Activated naive CD4-positive, alpha-beta T cell treated with anti-CD3 and anti-CD28 coated beads, Interleukin-2, amount 10 ng/mL, durations not matched to agents 7 days and 5 days (primary cell): ENCODE measurements at places on chromosomes 4 and X.

DNA sequence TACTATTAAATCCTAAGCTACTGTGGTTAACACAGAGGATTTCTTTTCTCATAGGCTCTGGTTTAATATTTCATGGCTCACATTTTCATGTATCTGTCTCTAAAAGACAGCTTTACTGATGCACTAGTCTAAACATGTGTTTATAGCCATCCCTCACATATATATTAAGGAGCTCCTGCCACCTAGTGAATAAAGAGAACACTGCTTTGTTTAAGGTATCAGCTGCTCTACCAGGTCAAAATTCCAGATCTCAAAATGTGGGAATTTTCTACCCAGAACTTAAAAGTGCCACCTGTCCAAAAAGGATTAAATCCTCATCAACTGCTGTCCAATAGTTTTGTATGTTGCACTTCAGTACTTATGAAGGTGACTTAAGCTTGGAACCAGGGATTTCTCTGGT lies 188.5 kb upstream of the TEX13C start:
- no peak for DNase-seq
- no peak overlapping the region for H3K4me3 ChIP-seq
- no peaks in the 10 kb centered on the region for H3K36me3 ChIP-seq
- no peaks in the 10 kb centered on the region for H3K4me1 ChIP-seq
- no peak overlapping the region for H3K27ac ChIP-seq
- H3K27me3 ChIP-seq = no peaks in the 10 kb centered on the region

GRCh38 chr4:178953447-178954120 lies 1511.3 kb upstream of the AGA start:
- no peak for DNase-seq
- no peaks in the 10 kb centered on the region for H3K36me3 ChIP-seq

- H3K27me3 ChIP-seq = no peaks in the 10 kb centered on the region
- DNase-seq = no peak
- no peaks in the 10 kb centered on the region for H3K4me1 ChIP-seq
- no peaks in the 10 kb centered on the region for H3K36me3 ChIP-seq
Observed at GRCh38 chrX:128436397-128437103, 384.3 kb upstream of the ACTRT1 start.

DNA sequence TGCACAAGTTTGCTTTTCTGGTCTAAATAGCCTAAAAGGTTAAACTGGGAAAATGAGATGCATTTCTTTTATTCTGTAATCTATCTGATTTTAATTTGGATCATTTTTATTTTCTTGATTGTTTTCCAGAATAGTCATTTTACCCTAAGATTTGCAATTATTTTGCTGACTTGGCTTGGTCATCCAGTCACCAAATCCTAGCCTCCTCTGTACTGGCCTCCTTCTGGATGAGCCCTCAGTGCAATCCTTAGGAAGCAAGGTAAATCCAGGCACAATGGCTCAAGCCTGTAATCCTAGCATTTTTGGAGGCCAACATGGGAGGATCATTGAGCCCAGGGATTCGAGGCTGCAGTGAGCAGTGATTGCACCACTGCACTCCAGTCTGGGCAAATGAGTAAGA lies 9.2 kb downstream of the EREG start:
- H3K4me1 ChIP-seq = no peaks in the 10 kb centered on the region
- H3K27me3 ChIP-seq = peaks cover 4% of the 10 kb centered on the region
- H3K27ac ChIP-seq = no peak overlapping the region
- no peak overlapping the region for H3K4me3 ChIP-seq
- no peaks in the 10 kb centered on the region for H3K36me3 ChIP-seq
- DNase-seq = no peak

DNA sequence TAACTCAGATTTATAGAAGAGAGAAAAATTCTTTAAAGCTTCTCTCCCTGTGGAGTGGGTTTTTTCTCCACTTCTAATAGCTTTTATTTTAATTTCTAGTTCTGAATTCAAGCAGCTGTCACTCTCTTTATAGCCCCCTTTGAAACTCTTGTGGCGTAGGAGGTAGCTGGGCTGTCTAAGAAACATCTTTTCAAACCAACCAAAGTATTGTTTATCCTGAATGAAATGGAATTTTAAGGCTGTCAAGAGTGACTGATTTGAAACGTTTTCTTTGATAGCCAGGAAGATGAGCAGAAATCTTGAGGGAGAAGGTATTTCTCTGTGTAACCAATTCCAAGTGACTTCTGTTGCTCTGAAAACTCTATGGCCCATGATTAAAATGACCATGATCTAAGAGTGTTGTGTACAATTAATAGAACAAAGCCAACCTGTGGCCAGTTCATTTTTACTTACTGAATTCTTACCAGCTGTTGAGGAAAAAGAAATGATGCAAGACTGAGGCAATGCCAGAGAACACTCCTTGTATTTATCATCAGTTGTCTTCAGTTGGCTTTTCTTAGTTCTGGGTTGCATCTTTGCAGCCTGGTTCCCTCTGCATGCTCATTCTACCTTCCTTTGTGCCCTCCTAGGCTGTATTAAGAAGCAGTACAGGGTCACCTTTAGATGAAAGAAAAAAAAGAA lies 298.4 kb downstream of the ARHGAP10 start:
- H3K27me3 ChIP-seq = no peaks in the 10 kb centered on the region
- no peak for DNase-seq
- no peak overlapping the region for H3K4me3 ChIP-seq

- no peaks in the 10 kb centered on the region for H3K4me1 ChIP-seq
- H3K36me3 ChIP-seq = no peaks in the 10 kb centered on the region
- DNase-seq = no peak
- H3K4me3 ChIP-seq = no peak overlapping the region
- no peak overlapping the region for H3K27ac ChIP-seq
Observed at GRCh38 chr4:5371415-5372190, 320.3 kb downstream of the STK32B start.

GRCh38 chrX:18630934-18631333 lies 41.0 kb downstream of the RS1 start:
- DNase-seq = no peak
- H3K36me3 ChIP-seq = no peaks in the 10 kb centered on the region
- no peak overlapping the region for H3K4me3 ChIP-seq
- no peaks in the 10 kb centered on the region for H3K4me1 ChIP-seq
- H3K27ac ChIP-seq = no peak overlapping the region
- no peaks in the 10 kb centered on the region for H3K27me3 ChIP-seq

- no peaks in the 10 kb centered on the region for H3K27me3 ChIP-seq
- no peak overlapping the region for H3K4me3 ChIP-seq
- no peak overlapping the region for H3K27ac ChIP-seq
- no peaks in the 10 kb centered on the region for H3K36me3 ChIP-seq
- no peaks in the 10 kb centered on the region for H3K4me1 ChIP-seq
- peak; percentile 10 for DNase-seq
Observed at GRCh38 chr4:8908206-8908893, 36.7 kb upstream of the HMX1 start.

DNA sequence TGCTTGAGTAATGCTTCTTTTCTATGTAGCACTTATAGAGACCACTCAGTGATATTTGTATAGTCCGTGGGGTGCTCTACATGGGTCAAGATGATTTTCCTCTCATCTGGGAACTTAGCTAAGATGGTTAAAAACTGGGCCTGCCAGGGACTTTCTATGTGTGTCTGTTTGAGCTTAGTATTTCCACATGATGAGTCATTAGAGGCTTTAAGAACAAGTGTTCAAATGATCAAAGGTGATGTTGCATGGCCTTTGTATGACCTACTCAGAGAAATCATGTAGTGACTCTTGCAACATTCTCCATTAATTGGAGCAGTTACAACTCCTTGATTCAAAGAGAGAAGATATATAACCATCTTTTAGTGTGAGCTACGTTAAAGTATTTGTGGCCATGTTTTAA lies 1480.5 kb upstream of the IGFBP7 start:
- no peaks in the 10 kb centered on the region for H3K27me3 ChIP-seq
- H3K4me1 ChIP-seq = no peaks in the 10 kb centered on the region
- no peak overlapping the region for H3K4me3 ChIP-seq
- no peak for DNase-seq

- no peaks in the 10 kb centered on the region for H3K36me3 ChIP-seq
- no peak overlapping the region for H3K4me3 ChIP-seq
- no peaks in the 10 kb centered on the region for H3K27me3 ChIP-seq
- no peak for DNase-seq
Observed at GRCh38 chr4:141771889-141772830, 135.8 kb downstream of the IL15 start.

DNA sequence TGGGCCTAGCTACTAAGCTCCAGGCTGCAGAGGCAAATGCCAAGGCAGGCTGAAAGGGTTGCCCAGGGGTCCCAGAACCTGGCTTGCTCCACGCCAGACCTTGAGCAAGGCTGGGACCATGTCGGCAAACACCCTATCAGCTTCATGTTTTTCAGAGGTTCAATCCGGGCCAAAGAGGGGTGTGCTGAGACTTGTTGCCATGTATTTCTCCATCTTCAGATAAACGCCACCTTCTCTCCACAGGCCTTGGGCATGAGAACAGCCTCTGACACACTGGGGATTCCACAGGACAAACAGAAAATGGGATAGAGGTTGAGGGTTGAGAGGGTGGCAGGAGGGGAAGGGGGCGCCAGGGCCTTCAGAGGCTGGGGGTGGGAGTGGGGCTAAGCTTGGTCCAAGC lies 8.6 kb downstream of the PJA1 start:
- H3K4me1 ChIP-seq = peaks cover 5% of the 10 kb centered on the region
- no peaks in the 10 kb centered on the region for H3K27me3 ChIP-seq
- no peak for DNase-seq
- H3K4me3 ChIP-seq = no peak overlapping the region

GRCh38 chr4:113555868-113556267 lies 205.7 kb downstream of the CAMK2D start:
- H3K36me3 ChIP-seq = peaks cover 21% of the 10 kb centered on the region
- peaks cover 2% of the 10 kb centered on the region for H3K4me1 ChIP-seq
- DNase-seq = no peak
- H3K27me3 ChIP-seq = no peaks in the 10 kb centered on the region

DNA sequence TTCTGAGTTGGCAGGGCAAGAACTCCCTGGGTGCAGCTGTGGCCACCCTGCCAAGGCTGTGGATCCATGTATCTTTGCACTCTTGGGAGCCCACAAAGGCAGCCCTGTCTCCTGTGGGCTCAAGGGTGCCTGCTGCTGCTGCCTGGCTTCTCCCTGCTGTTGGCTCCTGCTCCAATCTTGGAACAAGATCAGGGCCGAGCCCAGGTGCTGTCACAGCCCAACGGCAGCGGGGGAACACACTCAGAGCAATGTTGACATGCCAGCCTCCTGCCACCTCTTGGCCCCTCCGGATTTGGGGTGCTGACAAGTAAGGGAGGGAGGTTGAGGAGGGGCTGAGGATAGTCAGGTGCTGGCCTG lies 57.9 kb downstream of the COX18 start:
- no peak overlapping the region for H3K27ac ChIP-seq
- H3K4me3 ChIP-seq = no peak overlapping the region
- H3K36me3 ChIP-seq = no peaks in the 10 kb centered on the region
- no peaks in the 10 kb centered on the region for H3K27me3 ChIP-seq

DNA sequence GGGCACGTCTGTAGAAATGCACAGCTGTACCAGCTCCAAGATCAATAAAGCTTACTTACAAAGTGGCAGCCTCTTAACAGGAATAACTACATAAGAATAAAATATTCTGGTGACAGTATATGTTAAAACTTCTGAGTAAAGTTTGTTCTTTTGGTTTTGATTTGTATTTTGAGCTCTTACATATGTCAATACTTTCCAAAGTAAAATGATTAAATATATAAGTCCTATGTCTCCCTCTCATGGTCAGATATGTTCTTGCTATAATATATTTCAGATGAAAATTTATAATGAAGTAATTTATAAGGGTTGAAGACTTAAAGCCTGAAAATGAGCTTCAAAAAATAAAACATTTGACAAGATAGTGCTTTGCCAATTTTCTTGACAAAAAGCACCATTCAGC lies 254.4 kb downstream of the NPFFR2 start:
- H3K27ac ChIP-seq = no peak overlapping the region
- no peaks in the 10 kb centered on the region for H3K4me1 ChIP-seq
- DNase-seq = no peak
- no peaks in the 10 kb centered on the region for H3K27me3 ChIP-seq
- no peaks in the 10 kb centered on the region for H3K36me3 ChIP-seq

DNA sequence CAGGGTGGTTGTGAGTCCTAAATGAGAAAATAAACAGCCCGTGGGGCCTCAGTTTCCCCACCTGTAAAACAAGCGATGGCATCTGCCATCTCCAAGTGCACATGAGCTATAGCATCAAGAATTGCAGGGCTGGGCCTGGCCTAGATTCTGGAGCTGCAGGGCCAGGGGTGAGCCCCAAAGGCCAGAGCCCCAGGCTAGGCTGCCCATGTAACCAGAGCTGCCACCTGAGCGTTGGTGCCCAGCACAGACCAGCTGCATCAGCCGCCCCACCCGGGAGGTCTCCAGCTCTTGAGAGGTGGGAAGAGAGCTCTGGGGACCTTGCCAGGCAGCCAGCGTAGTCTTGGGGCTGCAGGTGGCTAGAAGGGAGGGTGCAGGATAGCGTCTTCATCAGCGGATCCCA lies 27.0 kb upstream of the GPR78 start:
- H3K27ac ChIP-seq = no peak overlapping the region
- DNase-seq = peak; percentile 16
- no peaks in the 10 kb centered on the region for H3K36me3 ChIP-seq
- H3K27me3 ChIP-seq = no peaks in the 10 kb centered on the region

DNA sequence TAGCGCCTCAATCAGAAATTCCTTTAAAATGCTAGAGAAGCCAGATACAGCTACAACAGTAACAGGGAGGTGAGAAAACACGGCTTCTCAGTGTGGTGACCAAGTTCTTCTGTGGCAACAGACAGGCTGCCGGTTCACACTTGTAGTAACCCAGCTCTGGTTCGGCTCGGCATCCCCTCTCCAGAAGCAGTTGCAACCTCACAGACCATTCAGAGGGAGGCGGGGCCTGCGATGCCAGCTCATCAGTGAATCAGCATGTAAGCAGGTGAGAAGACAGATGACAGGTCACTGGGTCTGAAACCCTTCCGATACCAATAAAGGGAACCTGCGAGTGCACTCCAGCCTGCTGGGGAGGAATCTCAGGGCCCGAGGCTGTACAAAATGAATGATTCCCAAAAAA lies 251.0 kb downstream of the KCNIP4 start:
- H3K36me3 ChIP-seq = no peaks in the 10 kb centered on the region
- H3K4me3 ChIP-seq = no peak overlapping the region
- peaks cover 4% of the 10 kb centered on the region for H3K27me3 ChIP-seq

DNA sequence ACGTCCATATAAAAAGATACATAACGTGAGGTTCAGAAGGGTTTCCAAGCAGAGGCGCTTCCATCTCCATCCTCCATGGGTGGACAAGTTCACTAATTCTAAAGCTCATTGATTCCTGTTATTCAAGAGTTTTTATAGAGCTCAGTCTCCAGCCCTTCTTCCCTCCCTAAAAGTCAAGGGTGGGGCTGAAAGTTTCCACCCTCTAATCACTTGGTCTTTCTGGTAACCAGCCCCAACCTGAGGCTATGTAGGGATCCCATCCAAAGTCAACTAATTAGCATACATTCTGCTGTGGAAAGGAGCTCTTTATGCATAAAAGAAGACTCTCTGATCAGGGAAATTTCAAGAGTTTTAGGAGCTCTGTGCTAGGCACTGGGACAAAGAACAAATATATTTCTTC lies 46.9 kb upstream of the VEGFC start:
- DNase-seq = no peak
- no peak overlapping the region for H3K27ac ChIP-seq
- no peaks in the 10 kb centered on the region for H3K27me3 ChIP-seq
- no peak overlapping the region for H3K4me3 ChIP-seq
- no peaks in the 10 kb centered on the region for H3K4me1 ChIP-seq
